ENCODE measurements at places on chromosomes 4 and X.

DNA sequence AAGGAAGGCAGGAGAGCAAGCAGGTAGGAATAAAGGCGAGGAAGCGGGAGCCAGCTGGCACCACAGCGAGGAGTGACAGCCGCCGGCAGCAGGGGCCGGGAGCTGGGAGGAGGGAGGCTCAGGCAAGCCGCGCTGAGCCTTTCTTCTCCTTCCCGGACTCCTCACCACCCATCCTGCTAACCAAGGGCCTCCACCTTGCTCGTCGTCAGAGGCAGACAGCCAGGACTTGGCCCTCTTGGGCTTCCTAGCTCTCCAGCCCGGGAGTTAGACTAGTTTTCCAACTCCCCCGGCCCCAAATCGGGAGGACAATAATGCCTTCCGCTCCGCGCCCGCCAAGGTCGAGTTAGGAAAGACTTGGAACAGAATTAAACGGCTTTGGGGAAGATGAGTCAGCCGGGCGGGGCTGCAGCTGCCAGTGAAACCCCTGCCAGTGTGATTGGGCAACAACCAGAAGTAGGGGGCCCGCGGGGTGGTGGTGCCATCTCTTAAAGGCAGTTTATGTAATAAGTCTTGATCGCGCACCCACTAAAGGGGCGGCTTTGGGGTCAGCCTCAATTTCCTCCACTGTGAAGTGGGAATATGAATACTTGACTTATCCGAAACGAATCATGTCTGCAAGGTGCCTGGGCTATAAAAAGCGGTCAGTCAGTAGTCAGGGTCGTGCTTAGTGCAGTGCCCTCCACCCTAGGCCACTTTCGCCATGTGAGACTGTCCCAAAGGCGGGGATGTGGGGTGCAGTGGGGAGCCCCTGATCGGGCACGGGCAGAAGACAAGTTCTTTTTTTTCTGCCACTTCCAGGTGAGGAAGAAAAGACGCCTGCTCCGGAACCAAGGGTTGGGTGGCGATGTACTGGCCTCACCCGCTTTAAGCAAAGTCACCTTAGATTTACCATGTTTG lies 6.7 kb upstream of the HSD17B10 start:
- DNase-seq, result peak; percentile 61

- DNase-seq, result no peak
Measured at GRCh38 chr4:4559596-4559995, 17.7 kb upstream of the STX18 start.

DNA sequence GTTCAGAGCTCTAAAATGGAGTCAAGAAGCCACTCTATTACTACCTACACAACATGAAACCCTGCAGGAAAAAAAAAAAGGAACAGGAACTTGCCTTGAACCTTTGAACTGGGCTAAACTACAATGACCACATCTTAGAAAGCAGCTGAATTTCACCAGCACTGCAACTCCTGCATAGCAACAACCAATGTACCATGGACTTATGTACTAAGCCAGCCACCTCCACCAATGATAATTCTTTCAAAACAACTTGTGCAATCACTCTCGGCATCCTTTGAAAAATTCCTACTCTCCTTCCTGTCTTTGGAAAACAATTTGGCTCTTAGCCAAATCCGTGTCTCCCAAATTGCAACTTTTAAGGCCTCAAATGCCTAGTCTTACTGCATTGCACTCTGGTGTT lies 26.8 kb upstream of the FMR1 start:
- no peak for DNase-seq

- no peak for DNase-seq
Measured at GRCh38 chr4:104424989-104425388, 69.7 kb downstream of the CXXC4 start.

DNA sequence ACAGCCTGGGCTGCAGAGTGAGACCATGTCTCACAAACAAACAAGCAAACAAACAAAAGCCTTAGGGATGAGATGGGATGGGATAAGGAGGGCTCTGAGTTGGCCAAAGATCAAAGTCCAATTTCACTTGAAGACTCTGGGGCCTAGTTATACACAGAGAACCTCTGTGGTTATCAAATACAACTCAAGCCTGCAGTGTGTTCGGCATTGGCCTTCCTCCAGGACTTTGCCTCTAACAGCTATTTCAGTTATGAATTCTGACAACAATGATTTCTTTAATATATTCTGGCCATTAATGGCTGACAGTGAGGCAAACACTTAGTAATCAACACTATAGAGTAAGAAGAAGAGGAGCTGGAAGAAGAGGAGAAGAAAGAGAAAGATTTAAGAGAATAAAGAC lies 171.1 kb downstream of the PDGFRA start:
- DNase-seq, result no peak

DNA sequence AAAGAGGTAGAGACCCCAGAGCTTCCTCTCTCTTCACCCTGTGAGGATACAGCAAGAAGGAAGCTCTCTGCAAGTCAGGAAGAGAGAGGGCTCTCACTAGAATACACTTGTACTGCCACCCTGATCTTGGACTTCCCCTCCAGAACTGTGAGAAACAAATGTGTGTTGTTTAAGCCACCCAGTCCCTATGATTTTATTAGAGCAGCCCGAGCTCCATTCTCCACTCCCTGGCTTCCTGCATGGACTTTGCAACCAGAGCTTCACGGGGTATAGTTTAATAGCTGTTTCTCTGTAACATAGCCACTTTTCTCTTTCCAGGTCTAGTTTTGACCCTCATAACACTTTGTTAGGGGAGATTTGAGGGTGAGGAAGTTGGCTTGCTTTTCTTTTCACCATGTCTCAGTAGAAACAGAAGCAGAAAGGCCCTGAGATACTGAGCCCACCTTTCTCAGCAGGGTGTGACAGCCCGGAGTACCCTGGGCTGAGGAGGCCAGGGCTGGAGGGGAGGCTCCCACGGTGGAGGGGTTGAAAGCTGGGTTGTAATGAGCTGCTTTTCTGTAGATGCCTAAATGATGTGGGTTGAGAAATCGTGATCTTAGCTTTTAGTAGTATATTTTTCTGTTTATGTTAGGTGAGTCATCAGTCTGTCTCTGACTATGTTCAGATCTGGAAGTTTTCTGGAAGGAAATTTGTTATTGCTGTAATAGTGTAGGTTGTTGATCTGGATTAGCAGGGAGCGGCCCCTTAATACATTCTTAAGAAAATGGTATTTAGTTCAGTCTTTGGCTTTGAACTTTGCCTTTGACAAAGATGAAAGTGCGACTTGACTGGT lies 118.6 kb downstream of the PTTG2 start:
- no peak for DNase-seq

GRCh38 chr4:47686294-47686872 lies 151.5 kb downstream of the CORIN start:
- peak; percentile 63 for DNase-seq

GRCh38 chr4:66606908-66607307 lies 936.6 kb upstream of the EPHA5 start:
- peak; percentile 18 for DNase-seq

- DNase-seq, result no peak
Measured at GRCh38 chr4:89715631-89716030, 121.3 kb downstream of the SNCA start.

- no peak for DNase-seq
Measured at GRCh38 chrX:109270580-109271484, 211.1 kb downstream of the GUCY2F start.

DNA sequence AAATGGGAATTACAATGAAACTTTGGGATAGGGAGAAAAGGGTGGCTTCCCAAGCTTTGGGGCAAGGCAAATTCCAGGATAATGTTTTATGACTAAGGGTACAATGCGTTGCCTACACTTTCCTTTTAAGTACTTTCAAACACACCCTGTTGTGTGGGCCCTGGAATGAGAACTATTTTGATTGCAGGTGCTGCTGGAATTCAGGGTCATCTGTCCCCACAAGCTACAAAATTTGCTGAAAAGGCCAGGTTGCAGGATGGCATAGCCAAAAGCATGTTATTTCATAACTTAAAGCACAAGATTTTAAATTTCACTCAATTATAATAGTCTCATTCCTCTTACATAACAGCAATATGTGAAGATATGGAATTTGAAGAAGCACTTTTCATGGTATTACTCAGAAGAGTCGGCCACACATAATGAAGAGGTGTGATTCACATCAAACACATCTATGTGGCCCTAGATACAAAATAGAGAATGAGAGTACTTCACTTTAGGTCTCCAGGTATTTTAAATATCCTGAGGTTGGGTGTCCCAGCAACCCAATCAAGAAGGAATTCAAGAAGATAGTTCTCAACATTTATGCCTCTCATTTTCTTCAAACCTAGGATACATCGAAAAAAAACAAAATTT lies 89.3 kb downstream of the APBB2 start:
- DNase-seq, result peak; percentile 76

DNA sequence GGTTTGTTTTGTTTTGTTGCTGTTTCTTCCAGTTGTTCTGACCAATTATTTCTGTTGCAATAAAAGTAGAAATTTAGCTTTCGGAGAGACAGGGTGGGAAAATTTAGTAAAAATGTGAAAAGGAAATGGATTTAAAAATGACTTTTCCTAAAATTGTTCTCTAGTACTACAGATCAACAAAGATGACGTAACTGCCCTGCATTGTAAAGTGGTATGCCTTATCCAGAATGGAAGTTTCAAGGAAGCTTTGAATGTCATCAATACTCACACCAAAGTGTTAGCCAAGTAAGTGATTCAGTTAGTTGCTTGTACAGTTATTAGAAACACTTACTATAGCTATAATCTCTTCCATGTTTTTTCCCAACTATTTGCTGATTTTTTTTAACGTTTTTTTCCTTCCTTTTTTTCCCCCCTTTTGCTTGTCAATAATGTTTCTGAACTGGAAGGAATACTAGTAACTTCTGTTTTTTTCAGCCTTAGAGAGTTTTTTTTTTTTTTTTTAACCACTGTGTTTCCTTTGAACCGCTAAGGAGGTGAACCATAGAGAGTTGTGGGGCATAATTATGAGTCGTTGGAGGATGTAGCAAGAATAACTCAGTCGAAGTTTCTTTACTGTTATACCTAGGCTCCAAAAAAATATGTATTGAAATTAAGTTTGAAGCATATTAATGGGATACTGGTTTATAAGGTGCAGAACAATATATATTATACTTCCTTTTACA lies 2.2 kb downstream of the SRP72 start:
- no peak for DNase-seq
